Breast epithelium (tissue), 4 donors: ENCODE measurements at places on chromosomes 1 and 21. TPM values are rescaled to one million over a fixed set of nuclear protein-coding genes. Genes with fewer than 3 reads are reported as not detected.
A peak's percentile ranks its signal among the peaks of the same experiment; 100 is the strongest.

OR2T29 gene
- not detected for total RNA-seq

LMX1A gene
- 1.3 TPM for total RNA-seq

OR6K3 gene
- not detected for total RNA-seq

ATP8B2 gene
- total RNA-seq, result 61.3 TPM

SV2A gene
- 3.6 TPM for total RNA-seq

SERTAD4 gene
- 47.9 TPM for total RNA-seq

CRP gene
- 0.33 TPM for total RNA-seq

RNU1-1 gene
- total RNA-seq, result under 0.01 TPM

NHLH1 gene
- total RNA-seq, result not detected

CLEC20A gene
- not detected for total RNA-seq

DNA sequence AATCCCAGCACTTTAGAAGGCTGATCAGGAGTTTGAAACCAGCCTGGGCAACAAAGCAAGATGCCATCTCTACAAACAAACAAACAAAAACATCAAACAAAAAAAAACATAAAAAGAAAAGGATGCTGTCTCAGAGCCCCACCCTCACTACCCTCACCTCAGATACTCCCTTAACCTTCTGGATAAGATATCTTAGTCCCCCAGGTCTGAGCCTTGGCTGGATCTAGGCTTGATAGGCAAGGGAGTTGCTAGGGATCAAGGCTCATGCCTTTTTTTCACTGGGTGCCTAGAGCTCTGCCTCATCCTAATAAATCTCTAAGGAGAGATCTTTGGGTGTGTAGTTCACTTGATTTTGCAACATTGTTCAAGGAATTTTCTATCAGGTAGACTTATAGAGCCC is 7.4 kb downstream of the HDAC1 start:
- no peaks in the 10 kb centered on the region for H3K36me3 ChIP-seq
- DNase-seq, result no peak
- H3K4me3 ChIP-seq, result no peak overlapping the region
- H3K4me1 ChIP-seq, result no peaks in the 10 kb centered on the region

GRCh38 chr1:246793356-246793896 is 69.2 kb downstream of the SCCPDH start:
- no peak overlapping the region for H3K27ac ChIP-seq
- DNase-seq, result no peak
- H3K36me3 ChIP-seq, result no peaks in the 10 kb centered on the region
- H3K4me3 ChIP-seq, result no peak overlapping the region
- no peaks in the 10 kb centered on the region for H3K4me1 ChIP-seq

DNA sequence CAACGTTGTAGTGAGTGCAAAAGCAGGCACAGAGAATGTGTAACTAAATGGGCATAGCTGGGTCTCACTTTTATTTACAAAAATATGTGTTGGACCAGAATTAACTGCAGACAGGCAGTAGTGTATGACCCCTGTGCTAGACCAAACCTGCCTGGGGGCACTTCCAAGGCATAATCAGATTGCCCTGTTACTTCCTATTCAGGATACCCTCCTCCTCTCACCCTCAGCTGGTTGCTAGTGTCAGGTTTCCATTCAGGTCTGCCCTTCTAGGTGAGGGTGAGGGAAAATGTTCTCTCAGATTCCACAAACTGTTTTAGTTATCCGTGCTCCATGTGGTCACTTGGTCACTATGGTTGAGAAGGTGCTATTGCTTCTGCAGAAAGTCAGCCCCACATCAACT is 387.3 kb downstream of the LMX1A start:
- no peak overlapping the region for H3K4me3 ChIP-seq
- H3K27ac ChIP-seq, result no peak overlapping the region
- DNase-seq, result no peak
- H3K27me3 ChIP-seq, result no peaks in the 10 kb centered on the region
- H3K36me3 ChIP-seq, result no peaks in the 10 kb centered on the region

DNA sequence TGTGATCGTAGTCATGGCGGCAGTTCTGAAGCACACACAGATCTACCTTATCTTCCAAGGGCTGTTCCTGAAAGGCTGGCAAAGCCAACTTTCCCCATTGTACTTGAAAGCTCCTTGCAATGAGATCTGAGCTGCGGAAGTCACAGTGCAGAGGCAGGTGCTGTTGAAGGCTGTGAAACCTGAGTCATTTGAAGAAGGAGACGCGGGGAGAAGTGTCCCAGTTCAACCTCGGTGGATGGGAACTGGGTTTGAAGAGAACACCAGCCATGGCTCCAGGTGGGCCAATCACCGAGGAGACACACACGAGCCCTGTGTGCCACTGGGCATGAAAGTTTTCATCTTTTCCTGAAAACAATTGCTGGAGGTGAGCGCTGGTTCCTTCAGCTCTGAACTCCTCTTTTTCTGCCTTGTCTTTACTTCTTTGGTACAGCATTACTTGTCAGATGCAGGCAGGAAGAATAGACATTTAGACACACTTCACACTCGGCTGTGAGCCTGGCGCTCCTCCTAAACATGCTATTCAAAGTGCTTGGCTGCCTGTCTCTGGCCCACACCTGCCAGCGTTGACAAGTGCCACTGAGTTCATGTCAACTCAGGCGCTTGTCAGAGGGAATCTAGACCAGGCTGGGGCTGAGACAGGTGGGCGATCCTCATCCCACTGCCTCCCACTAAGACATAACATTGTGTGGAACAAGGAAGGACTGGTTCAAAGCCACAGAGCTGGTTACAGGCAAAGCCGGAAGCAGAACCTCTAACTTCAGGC is 25.7 kb upstream of the PDE9A start:
- no peaks in the 10 kb centered on the region for H3K36me3 ChIP-seq
- no peaks in the 10 kb centered on the region for H3K4me1 ChIP-seq
- no peak overlapping the region for H3K4me3 ChIP-seq
- no peak overlapping the region for H3K27ac ChIP-seq
- no peaks in the 10 kb centered on the region for H3K27me3 ChIP-seq

DNA sequence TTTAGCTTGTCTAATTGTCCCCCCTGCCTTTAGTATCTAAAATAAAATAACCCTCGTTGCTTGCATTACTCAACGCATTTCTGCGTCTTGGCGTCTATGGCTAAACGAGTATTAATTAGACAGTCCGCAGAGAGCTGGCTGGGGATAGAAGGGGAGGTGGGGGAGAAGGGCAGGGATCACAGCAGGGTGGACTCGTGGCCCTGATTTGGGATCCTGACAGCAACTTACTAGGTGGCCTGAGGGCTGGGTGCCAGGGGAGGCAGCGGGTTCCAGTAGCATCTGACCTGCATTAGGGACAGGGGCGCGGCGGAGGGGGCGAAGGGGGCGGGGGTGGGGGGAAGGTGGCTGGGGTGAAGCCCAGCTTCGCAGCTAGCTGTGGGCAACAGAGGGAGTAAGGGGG is 1.1 kb upstream of the BACE2 start:
- H3K36me3 ChIP-seq, result no peaks in the 10 kb centered on the region
- H3K4me1 ChIP-seq, result no peaks in the 10 kb centered on the region
- no peak for DNase-seq
- H3K27ac ChIP-seq, result peak overlapping the region; percentile 92
- peak overlapping the region; percentile 82 for H3K4me3 ChIP-seq
- no peaks in the 10 kb centered on the region for H3K27me3 ChIP-seq

- no peak for DNase-seq
- H3K4me1 ChIP-seq, result no peaks in the 10 kb centered on the region
- H3K4me3 ChIP-seq, result peak overlapping the region; percentile 96
- no peaks in the 10 kb centered on the region for H3K36me3 ChIP-seq
- peak overlapping the region; percentile 97 for H3K27ac ChIP-seq
Observed at GRCh38 chr21:17613242-17613676, 558 bp upstream of the BTG3 start.

DNA sequence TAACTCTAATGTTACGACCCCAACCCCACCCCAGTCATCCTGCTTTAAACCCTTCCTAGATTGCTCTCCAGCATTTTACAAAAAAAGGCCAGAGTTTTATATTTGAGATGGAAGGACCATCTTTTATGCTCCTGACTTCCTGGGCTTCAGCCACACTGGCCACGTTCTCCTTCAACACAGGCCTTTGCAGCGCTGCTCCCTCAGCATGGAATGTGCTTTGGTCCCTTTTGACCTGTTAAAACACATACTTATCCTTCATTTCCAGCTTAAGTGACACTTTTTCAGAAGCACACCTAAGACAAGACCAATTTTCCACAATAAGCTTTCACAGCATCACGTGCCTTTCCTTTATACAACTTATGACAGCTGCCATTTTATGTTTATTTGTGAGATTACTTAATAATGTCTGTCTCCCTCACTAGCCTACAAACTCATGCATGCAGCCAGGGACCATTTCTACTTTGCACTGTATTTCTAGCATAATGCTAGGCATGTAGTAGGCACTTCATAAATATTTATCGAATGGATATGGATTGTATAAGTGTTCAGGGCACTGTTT is 34.5 kb downstream of the LHX9 start:
- no peak for DNase-seq
- no peaks in the 10 kb centered on the region for H3K36me3 ChIP-seq
- H3K27me3 ChIP-seq, result no peaks in the 10 kb centered on the region
- no peak overlapping the region for H3K4me3 ChIP-seq
- no peak overlapping the region for H3K27ac ChIP-seq

DNA sequence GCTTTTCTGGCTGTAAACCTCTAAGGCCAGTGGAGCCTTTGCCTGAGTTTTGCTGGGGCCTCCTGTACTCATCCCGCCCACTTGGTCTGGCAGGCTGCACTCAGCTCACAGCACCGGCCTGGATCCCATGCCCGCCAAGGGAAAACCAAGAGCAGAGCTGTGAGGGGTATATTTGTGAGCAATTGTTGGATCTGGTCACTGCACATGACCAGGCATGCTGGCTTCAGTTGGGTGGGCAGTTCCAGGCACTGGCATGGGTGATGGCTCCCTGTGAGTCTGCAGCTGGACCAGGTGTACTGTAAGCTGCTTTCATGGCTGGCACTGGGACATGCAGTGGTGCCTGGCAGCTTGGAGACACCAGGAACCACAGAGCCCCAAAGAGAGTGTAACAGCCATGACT is 563.1 kb upstream of the RGS18 start:
- no peaks in the 10 kb centered on the region for H3K36me3 ChIP-seq
- no peak for DNase-seq
- no peaks in the 10 kb centered on the region for H3K27me3 ChIP-seq

DNA sequence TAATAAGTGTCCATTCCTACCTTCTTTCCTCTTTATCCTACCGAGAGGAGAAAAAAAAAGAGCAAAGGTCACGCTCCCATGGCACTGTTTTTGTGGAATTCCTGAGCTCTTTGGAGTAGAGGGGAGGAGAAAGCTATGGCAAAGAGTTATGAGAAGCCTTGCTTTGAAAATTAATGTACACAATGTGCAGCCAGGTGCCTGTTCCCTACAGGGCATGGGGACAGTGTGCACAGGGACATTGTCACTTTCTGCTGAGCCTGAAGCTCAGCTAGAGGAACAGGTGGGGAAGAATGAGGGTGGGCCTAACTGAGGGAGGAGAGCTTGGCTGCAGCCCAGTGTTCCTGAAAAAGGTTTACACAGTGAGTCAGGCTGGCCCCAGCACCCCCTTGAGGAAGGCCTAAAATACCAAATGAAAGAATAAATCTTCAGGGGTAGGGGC is 66.1 kb downstream of the PLXNA2 start:
- DNase-seq, result no peak
- no peak overlapping the region for H3K27ac ChIP-seq
- no peak overlapping the region for H3K4me3 ChIP-seq
- H3K4me1 ChIP-seq, result peaks cover 5% of the 10 kb centered on the region
- H3K27me3 ChIP-seq, result no peaks in the 10 kb centered on the region
- no peaks in the 10 kb centered on the region for H3K36me3 ChIP-seq

DNA sequence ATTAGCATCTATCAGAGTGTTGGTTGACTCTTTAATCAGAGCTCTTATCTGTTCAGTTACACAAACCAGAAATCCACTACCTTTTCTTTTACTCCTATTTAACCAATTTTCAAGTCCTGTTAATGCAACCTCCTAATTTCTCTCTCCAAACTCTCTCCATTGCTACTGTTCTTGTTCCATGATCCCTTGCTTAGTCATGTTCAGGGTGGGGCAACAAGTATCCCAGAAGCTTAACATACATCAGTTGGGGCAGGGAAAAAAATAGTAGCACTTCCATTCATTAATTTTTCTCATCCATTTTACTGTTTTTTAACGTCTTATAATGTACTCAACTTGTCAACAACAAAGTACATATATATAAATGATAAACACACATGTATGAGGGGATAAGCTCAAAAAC is 111.2 kb upstream of the LBR start:
- H3K27ac ChIP-seq, result no peak overlapping the region
- no peaks in the 10 kb centered on the region for H3K27me3 ChIP-seq
- no peaks in the 10 kb centered on the region for H3K4me1 ChIP-seq
- no peak overlapping the region for H3K4me3 ChIP-seq

- no peak overlapping the region for H3K27ac ChIP-seq
- no peak for DNase-seq
- no peak overlapping the region for H3K4me3 ChIP-seq
- no peaks in the 10 kb centered on the region for H3K36me3 ChIP-seq
- H3K27me3 ChIP-seq, result no peaks in the 10 kb centered on the region
- H3K4me1 ChIP-seq, result no peaks in the 10 kb centered on the region
Observed at GRCh38 chr1:8335246-8335645, 17.3 kb downstream of the SLC45A1 start.

GRCh38 chr1:143736562-143736961 is 235.2 kb downstream of the FAM72C start:
- no peaks in the 10 kb centered on the region for H3K36me3 ChIP-seq
- no peaks in the 10 kb centered on the region for H3K4me1 ChIP-seq
- H3K27me3 ChIP-seq, result no peaks in the 10 kb centered on the region
- H3K27ac ChIP-seq, result peak overlapping the region; percentile 81

- no peaks in the 10 kb centered on the region for H3K27me3 ChIP-seq
- H3K4me1 ChIP-seq, result no peaks in the 10 kb centered on the region
- no peak overlapping the region for H3K4me3 ChIP-seq
- DNase-seq, result no peak
- H3K27ac ChIP-seq, result no peak overlapping the region
Observed at GRCh38 chr1:177976596-177976995, 6.7 kb upstream of the SEC16B start.

GRCh38 chr1:219227360-219228057 is 53.8 kb downstream of the LYPLAL1 start:
- no peaks in the 10 kb centered on the region for H3K27me3 ChIP-seq
- H3K4me1 ChIP-seq, result no peaks in the 10 kb centered on the region
- H3K27ac ChIP-seq, result no peak overlapping the region
- H3K36me3 ChIP-seq, result no peaks in the 10 kb centered on the region
- DNase-seq, result no peak
- H3K4me3 ChIP-seq, result no peak overlapping the region

- no peak overlapping the region for H3K4me3 ChIP-seq
- H3K4me1 ChIP-seq, result no peaks in the 10 kb centered on the region
- DNase-seq, result no peak
Observed at GRCh38 chr1:70168283-70168682, 37.1 kb downstream of the LRRC40 start.

DNA sequence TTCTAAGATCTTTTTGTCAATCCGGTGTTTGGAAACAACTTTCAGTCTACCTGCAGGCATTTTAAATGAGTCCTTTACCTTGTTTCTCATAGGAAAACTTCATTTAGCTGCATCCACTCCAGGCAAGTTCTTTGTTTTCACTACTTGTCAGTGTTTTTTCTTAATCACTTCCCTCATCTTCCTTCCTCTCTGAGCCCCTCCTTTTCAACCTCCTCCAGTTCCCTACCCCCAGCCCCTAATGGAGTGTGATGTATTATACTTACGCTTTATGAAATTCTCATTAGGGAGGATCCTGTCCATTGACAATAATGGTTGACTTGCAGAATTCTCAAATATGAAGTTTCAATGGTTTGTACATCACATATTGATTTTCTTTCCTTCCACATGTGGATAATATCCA is 62.5 kb upstream of the BACH1 start:
- DNase-seq, result no peak
- H3K4me1 ChIP-seq, result peaks cover 6% of the 10 kb centered on the region
- no peak overlapping the region for H3K4me3 ChIP-seq
- no peaks in the 10 kb centered on the region for H3K27me3 ChIP-seq
- no peaks in the 10 kb centered on the region for H3K36me3 ChIP-seq

GRCh38 chr21:44286716-44287632 is 1.3 kb downstream of the AIRE start:
- no peaks in the 10 kb centered on the region for H3K36me3 ChIP-seq
- DNase-seq, result no peak
- H3K4me1 ChIP-seq, result no peaks in the 10 kb centered on the region
- peaks cover 2% of the 10 kb centered on the region for H3K27me3 ChIP-seq
- H3K4me3 ChIP-seq, result no peak overlapping the region
- H3K27ac ChIP-seq, result no peak overlapping the region
